ENCODE measurements at places on chromosomes 5 and 9.

DNA sequence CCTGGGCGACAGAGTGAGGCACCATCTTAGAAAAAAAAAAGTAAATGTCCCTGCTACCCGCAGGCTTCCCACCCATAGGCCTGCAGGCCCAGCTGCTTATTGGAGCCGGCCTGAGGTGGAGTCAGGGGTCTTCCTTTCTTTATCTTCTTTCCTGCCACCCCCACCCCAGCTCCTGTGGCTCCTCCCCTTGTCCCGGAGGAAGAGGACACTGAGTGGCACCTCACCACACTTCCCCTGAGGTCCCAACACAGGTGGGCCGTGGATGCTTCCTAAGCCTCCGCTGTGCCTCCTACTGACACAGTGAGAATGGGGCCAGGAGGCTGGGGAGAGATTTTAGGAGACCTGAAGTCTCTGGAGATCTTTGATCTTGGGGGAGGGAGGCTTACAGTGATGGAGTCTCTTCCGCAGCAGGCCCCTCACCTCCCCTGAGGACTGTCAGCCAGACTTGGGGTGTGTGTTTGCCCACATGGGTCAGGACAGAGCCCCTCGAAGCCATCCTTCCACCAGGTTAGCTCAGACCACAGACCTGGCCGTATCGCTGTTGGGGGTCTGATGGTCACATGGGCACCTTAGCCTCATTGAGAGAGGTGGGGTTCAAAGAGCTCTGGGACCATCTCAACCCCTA is 135.4 kb upstream of the IER5L start:
- DNase-seq: no peak

- DNase-seq: no peak
These were observed 35.2 kb upstream of the SPATA31C2 start for GRCh38 chr9:88173378-88173999.

DNA sequence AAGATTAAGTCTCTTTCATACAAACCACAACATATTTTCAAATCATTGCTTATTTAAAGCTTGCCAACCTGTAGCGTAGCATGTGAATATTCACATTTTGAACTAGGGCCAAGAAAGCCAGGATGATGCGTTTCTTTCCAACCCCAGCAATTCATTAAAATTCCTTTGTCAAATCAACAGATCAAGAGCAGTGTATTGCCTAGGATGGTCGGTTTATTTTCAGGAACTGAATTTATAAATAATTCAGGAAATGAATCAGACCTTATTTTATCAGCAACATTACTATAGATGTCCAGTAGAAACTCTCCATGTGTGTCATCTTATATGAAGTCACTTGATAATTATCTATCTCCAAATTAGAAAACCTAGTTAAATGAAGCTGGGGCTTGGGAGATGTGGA is 13.2 kb upstream of the AUH start:
- no peak for DNase-seq

GRCh38 chr9:113307396-113307975 is 4.3 kb upstream of the RNF183 start:
- no peak for DNase-seq

DNA sequence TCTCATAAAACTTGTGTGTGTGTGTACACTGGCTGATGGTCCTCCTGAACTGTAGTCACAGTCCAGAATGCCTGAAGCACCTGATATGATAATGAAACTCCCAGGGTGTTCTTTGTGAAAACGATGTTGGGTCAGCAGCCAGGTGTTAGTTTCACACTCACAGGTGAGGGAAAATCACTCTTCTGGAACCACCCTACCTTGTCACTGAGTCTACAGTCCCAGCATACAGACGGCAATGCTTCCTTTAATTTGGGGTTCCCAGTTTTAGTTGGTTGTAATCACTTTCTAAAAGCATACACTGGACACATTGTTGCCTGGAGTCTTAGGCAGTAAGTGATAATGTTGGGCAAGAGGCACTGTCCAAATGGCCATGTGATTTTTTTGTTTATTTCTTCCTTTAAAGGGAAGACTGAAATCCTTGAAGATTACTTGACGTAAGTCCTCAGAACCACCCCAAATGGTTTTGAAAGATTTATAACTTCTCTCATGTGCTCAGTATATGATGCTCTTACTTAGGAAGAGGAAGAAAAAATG is 18.2 kb upstream of the MGAT1 start:
- DNase-seq: no peak

GRCh38 chr9:18855656-18856055 is 177.4 kb downstream of the SAXO1 start:
- DNase-seq: no peak
